ENCODE measurements at places on chromosomes 16 and 17. TPM values are rescaled to one million over a fixed set of nuclear protein-coding genes. Genes with fewer than 3 reads are reported as not detected.

GRCh38 chr17:49588726-49589576, 13.3 kb downstream of the NXPH3 start:
- H3K27me3 ChIP-seq = no peaks in the 10 kb centered on the region
- no peak overlapping the region for H3K27ac ChIP-seq
- no peak overlapping the region for H3K4me3 ChIP-seq
- H3K4me1 ChIP-seq = no peaks in the 10 kb centered on the region

DNA sequence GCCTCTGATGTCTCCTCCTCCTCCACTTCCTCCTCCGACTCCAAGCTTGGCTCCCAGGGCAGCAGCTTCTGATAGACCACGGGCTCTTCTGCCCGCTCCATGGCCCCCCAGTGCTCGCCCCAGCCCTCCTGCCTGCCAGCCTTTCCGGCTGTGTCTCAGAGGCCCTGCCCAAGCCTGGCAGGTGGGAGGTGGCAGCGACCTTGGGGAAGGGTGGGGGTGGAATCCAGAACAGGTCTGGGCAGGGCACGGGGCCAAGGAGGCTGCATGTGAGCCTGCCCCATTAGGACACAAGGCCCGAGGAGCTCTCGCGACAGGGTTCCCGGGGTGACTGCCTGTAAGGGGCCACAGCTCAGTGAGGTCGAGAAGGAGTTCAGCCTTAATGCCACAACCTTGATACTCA, at the start of gene GGT6:
Gene GGT6 (minus strand): TSS at position 157 of the 400 bp plus-strand sequence. CDS start 56 bp downstream, at position 101.
- H3K27ac ChIP-seq = no peak within 1 kb of the TSS
- DNase-seq = no peak
- no peaks in the 10 kb centered on the region for H3K36me3 ChIP-seq
- H3K4me1 ChIP-seq = peaks cover 5% of the 10 kb centered on the region
- H3K4me3 ChIP-seq = no peak within 1 kb of the TSS

Gene YPEL3
- polyA plus RNA-seq = 103 TPM

Gene PRAC2
- not detected for polyA plus RNA-seq

GRCh38 chr17:43368740-43369506, 29.9 kb upstream of the ARL4D start:
- no peaks in the 10 kb centered on the region for H3K36me3 ChIP-seq
- H3K4me1 ChIP-seq = peaks cover 22% of the 10 kb centered on the region
- H3K27me3 ChIP-seq = no peaks in the 10 kb centered on the region
- peak overlapping the region; percentile 2 for H3K4me3 ChIP-seq

DNA sequence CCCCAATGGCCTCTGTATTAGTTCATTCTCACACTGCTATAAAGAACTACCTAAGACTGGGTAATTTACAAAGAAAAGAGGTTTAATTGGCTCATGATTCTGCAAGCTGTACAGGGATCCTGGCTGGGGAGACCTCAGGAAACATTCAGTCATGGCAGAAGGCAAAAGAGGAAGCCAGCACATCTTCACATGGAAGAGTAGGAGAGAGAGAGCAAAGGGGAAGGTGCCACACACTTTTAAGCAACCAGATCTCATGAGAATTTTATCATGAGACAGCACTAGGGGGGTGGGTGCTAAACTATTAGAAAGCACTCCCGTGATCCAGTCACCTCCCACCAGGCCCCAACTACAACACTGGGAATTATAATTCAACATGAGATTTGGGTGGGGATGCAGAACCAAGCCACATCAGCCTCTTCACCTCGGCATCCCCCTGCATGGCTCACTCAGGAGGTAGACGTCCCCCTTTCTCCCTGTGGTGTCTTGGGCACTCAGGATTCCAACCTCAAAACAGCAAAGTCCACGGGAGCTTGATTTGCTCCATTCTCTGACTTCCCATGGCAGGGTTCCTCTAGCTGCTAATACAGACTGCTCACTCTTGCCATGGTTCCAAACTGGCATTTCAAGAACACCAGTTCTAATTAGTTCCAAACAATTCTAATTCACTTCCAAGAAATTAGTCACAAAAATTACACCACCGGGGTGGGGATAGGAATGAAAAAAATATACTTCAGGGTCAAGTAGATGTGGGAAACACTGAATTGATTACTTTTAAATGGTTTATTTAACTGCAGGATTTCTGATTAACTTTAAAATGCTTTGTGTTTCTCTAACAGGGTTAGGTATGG, 203.8 kb upstream of the HSBP1 start:
- no peaks in the 10 kb centered on the region for H3K36me3 ChIP-seq
- no peak overlapping the region for H3K27ac ChIP-seq
- H3K27me3 ChIP-seq = no peaks in the 10 kb centered on the region
- DNase-seq = no peak

Gene C1QTNF1
- polyA plus RNA-seq = 13.3 TPM

- H3K4me1 ChIP-seq = no peaks in the 10 kb centered on the region
- no peak for DNase-seq
- no peak overlapping the region for H3K4me3 ChIP-seq
- H3K27me3 ChIP-seq = no peaks in the 10 kb centered on the region
These were observed 70.5 kb upstream of the RASL10B start for GRCh38 chr17:35660902-35661301.

DNA sequence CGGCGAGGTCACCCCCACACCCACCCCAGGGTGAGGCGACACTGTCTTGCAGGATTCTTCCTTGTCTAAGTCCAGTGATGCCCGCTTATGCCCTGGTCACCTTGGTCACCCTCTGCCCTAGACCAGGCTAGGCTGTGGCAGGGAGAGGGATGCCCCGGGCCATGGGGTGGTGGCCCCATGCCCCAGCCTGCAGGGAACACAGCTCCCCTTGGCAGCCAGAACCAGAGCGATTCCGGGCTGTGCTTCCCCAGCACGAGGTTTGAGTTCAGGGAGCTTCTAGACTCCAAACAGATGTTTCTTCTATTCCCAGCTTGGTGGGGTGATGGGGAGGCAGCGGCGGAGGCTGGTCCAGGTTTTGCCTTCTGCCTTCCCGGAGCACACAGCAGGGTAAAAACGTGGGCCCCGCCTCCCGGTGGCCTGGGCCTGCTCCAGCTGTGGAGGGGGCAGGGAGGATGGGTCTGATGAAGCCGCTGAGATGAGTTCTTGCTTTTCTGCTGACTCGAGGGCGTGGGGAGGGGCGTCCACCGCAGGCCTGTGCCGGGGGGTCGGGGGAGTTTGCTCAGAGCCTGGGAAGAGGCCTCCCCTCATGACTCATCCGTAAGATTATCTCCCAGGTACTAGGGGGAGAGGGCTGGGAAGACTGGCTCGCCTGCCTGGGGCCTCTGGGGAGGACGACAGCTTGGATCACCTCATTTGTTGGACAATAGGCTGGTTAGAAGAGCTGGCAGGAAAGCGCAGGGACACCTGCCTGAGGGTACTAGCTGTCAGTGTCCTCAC, 15.4 kb downstream of the SMTNL2 start:
- no peaks in the 10 kb centered on the region for H3K27me3 ChIP-seq
- peaks cover 49% of the 10 kb centered on the region for H3K4me1 ChIP-seq
- no peak overlapping the region for H3K4me3 ChIP-seq
- H3K36me3 ChIP-seq = no peaks in the 10 kb centered on the region
- peak; percentile 94 for DNase-seq
